ENCODE measurements at places on chromosomes 6 and 20.

- no peak for DNase-seq
Observed at GRCh38 chr6:146550911-146551310, 7.3 kb downstream of the RAB32 start.

DNA sequence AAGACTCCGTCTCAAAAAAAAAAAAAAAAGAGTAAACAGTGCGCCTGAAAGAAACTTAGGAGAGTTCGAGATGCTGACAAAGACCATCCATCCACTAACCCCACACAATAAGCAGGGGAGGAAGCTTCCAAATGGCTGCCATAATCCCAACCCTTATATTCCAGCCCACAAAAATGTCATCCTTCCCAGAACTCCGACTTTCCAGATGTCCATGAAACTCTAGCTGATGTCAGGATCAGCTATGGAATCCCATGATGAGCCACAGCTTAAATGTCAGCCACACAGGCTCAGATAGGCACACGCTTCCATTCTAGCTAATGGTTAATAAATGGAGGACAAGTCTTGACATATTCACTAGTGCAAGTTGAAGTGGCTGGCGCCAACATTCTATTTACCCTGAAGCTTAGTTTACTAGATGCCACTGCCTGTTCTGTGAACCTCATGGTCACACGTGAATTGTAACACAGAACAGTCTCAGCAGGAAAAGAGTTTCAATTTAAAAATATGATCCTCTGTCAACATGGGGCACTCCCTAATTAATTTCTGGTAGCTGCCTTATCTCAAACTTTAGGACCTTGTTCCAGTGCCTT is 75.5 kb downstream of the FOXF2 start:
- no peak for DNase-seq

DNA sequence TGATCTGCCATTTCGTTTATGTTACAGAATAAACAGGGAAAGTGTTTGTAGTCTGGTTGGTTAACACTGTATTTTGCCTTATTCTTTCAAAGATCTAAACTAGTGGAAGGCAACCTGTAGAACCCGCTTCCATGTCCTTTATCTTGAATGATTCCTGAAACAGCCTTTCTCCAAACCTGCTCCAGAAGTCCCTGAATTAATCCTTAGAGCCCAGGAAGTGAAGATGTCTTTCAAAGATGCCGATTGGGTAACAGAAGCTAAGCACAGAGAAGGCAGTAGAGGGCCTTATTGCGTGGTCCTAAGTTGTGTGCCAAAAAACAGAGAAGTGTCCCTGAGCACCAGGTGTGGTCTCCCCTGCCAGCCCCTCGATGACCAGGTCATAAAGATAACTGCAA is 19.2 kb upstream of the ZSCAN16 start:
- DNase-seq: no peak

- DNase-seq: no peak
Observed at GRCh38 chr6:116471531-116471930, 10.4 kb downstream of the CALHM6 start.

DNA sequence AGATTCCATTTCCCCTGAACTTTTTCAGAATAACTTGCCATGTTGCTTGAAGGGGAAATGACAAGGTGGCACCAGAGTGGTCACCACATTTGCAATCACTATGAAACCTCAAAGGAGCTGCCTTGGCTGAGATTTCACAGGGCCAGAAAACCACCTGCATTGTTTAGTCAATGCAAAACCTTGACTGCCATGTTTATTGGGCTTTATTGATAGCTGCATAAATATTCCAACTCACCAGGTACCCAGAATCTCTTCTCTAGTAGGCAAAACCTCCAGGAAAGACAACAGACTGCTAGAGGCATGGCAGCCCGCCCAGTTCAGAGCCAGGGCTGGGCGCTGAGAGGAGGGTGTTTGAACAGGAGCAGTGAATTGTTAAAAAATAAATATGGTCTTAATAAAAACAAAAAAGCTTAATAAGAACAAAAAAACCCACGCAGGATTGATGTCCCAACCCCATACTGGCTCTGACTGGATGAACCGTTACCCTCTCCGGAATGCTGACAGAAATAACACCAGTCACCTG is 375.6 kb downstream of the ZFAND3 start:
- DNase-seq: no peak

- DNase-seq: no peak
Observed at GRCh38 chr6:26141378-26141904, 54.2 kb downstream of the HFE start.

GRCh38 chr20:21270806-21271205 is 32.3 kb upstream of the XRN2 start:
- DNase-seq: no peak

- no peak for DNase-seq
Observed at GRCh38 chr6:25010902-25011625, 75.3 kb upstream of the RIPOR2 start.

DNA sequence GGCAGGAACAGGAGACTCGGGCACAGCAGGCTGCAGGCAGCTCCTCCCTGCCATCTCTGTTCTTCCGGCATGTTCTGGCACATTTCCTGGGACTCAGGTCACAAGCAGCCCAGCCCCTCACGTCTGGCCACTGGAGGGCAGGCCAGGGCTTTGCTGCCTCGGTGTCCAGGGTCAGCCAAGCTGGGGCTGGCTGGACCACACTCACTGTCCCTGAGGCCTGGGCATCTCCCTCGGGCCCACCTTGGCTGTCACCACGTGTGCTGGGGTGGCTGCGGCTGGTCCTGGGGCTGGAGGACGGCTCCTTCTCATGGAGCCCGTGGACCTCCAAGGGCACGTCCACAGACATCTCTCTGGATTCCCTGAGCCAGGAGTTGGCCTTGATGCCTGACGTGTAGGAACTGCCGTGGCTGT is 18.5 kb downstream of the FRMD1 start:
- no peak for DNase-seq

DNA sequence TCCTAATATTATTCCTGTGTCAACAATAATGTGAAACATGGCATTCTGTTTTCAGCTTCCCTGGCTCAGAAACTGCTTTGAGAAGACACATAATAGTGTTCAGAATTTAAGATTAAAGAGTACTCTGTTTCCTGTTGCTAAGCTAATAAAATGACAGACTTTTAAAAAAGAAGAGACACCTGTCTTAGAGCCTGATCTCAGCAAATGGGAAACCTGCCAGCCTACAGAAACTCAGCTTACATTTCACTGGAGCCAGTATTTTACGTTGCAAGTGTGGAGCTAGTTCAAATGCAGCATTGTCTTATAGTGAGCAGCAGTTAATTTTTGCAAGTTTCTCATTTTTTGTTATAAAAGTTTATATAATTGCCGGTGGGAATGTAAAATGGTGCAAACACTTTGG is 28.8 kb downstream of the KIZ start:
- no peak for DNase-seq

- DNase-seq: no peak
Observed at GRCh38 chr6:107879941-107880340, 55.8 kb upstream of the SCML4 start.

- no peak for DNase-seq
Observed at GRCh38 chr6:150167479-150167873, 24.6 kb downstream of the PPP1R14C start.

- no peak for DNase-seq
Observed at GRCh38 chr6:111702268-111702667, 96.6 kb upstream of the TRAF3IP2 start.

DNA sequence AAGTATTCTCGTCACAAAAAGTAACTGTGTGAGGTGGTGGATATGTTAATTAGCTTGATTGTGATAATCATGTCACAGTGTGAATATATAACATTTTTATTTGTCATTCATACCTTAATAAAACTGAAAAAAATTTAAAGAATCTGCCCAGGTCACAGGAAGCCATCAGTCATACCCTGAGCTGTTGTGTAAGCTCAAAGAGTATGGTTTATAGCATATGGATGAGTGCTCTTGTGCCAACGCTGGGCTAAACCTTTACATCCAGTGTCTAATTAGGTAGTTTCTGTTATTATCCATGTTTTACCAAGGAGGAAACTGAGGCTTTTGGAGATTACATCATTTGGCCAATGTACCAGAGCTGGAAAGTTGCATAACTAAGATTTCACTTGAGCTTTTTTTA is 11.4 kb downstream of the PKIG start:
- no peak for DNase-seq

- no peak for DNase-seq
Observed at GRCh38 chr6:151265282-151265681, 25.5 kb downstream of the AKAP12 start.

- no peak for DNase-seq
Observed at GRCh38 chr6:82841309-82841708, 224.3 kb downstream of the UBE3D start.

DNA sequence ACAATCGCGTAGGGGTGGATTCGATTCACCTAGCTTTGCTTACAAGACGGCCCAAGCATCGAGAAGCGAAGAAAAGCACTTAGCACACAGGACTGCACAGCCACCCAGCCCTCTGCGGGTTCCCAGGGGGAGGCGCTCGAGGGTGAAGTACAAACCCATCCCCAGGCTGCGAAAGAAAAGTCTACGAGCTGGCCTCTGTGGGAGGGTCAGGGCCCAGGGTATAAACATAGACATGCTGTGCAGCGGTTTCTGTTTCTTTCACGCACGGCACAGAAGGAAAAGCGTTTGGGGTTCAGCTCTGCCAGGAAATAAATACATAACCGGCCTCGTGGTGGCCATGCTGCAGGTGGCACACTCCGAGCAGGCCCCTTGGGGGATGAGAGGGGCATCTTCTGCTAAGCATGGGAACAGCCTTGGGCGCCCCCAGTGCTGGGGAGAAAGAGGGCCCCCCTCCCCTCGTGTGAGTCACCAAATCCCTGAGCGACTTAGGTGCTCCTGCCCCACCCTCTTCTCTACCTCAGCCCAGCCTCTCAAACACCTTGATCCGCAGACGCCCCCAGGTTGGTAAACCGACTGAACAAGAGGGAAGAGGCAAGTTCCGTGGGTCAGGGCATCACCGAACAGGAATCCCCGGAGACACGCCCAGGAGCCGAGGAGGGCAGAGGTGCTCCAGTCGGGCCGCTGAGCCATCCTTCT is 91.6 kb upstream of the RIPOR2 start:
- DNase-seq: no peak

- no peak for DNase-seq
Observed at GRCh38 chr6:109715616-109716015, 24.5 kb downstream of the FIG4 start.

DNA sequence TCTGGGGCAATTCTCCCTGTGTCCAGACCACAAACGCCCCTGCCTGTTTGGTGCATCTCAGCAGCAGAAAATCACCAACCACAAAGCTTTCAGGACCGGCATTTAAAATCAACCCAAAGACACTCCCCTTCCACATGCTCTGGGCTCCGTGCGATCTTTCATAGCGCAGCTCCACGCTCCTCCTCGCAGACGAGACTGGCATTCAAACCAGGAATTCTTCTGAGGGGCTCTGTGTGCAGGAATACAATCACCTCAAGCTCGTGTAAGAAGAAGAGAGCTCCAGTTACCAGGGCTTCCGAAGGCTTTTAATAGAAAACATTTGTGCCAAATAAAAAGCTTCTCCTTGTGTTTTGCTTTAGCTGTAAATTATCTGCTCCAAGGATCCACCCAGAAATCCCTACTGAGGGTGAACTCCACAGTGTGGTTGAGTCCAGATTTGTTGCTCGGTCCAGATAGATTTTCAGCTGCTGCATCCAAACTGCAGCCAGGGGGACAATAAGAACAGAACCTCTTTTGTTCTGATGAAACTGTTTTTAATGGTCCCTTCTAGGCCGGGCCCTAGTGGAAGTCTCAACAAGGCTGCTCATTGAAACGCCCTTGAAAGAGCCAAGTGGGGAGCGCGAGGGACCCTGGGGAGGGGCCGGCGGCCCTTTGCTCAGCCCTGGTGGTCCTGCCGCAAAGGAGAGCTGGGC is 16.4 kb upstream of the BMP7 start:
- DNase-seq: no peak

- no peak for DNase-seq
Observed at GRCh38 chr6:147117580-147117979, 86.6 kb upstream of the STXBP5 start.

GRCh38 chr6:6614983-6615349 is 26.4 kb downstream of the LY86 start:
- no peak for DNase-seq

- no peak for DNase-seq
Observed at GRCh38 chr6:99364026-99364425, 14.6 kb upstream of the FAXC start.

GRCh38 chr20:37342231-37343177 is 3.4 kb upstream of the SRC start:
- DNase-seq: no peak

DNA sequence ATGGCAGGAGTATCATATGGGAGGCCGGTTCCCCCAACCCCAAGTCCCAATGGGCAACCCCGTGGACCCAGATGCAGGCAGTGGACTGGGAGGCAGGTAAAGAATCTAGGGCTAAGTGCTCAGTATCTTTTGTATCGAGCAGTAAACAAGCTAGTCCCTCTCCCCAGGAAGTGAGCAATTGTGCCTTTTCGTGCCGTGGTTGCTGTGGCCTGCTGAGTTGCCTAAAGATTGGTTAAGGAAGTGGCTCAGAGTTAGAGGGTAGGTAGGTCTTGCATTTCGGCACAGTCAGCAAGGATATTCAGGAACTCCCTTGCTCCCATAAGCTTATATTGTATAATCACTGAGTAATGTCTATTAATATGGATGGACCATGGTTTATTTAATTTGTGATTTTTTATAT is 1.3 kb upstream of the DNAH8 start:
- no peak for DNase-seq

GRCh38 chr20:17624070-17624469 is 54.2 kb downstream of the DSTN start:
- no peak for DNase-seq

DNA sequence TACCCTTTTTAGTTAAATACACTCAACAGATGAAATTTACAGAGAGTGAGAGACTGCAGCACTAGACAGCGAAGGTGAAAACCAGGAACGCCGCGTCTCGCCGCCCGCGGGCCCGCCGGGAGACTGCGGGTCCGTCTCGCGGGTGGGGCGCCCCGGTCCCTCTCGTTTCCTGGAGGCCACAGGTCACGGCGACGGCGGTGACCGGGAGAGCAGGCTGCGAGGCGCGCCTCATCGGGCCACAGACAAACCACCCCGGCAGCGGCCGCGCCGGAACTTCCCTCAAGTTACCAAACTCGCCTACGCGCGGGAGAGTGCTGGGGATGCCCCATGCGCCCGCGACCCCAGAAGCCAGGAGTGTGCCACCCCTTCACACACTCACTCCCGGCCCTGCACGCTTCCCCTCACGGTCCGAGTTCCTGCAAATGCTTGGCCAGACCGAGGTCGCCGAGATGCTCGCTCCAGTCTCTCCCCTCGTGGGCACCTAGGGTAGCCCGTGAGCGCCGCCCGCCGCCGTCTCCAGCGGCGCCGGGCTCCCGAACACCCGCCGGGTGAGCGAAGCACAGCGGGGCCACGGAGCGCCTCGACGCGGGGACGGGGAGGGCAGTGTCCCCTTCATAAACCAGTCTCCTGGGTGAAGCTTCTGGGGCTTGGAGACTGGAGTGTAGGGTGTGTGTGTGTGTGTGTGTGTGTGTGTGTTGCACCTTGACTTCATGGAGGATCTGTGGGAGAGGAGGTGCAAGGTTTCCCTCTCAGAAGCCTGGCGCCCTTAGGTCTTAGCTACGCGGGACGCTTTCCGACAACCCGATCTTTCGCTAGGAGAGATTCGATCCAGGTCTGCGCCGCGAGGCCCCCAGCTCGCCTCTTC is 1.4 kb downstream of the BACH2 start:
- no peak for DNase-seq

GRCh38 chr20:48782901-48783308 is 44.9 kb downstream of the PREX1 start:
- no peak for DNase-seq

- no peak for DNase-seq
Observed at GRCh38 chr20:23115822-23116221, 29.7 kb upstream of the CD93 start.
